Brain pericyte (primary cell): ENCODE measurements at places on chromosomes 1 and 21.

DNA sequence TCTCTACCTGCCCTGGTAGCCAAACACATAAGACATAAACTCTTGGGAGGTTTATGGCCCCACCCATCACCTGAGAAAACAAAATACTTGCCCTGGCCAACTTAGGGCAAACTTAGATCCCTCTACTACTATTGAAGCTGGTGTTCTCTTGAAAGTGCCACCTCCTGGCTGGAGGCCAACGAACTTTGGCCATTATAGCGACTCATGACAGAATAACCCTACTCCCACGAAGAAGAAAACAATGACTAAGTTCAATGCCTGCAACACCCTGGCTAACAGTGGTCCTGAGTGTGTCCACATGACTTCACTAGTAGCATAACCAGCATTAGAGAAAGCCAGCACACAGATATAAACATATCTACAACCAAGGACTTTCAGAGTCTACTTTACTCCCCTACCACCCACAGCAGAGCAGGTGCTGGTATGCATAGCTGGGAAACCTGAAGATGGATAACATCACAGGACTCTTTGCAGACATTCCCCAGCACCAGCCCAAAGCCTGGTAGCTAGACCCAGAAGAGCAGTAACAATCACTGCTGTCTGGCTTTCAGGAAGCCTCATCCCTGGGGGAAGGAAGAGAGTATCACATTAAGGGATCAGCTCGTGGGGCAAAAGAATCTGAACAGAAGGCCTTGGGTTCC lies 81.0 kb downstream of the SLC30A10 start:
- no peak for DNase-seq

DNA sequence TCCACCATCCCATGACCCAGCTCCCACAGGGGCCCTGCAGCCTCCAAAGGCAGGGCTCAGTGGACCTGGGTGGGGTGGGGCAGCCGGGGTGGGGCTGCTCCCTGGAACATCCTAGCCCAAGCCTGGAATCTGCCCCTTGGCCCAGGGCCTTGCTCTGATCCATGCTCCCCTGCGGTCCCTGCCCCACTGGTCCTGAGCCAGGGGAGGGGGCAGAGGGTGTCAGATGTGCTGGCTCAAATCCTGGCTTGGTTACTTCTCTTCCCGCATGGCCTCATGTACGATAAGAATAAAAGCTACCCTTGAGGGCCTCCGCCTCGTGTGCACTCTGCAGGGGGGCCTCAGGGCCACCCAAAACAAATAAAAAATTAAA lies 819 bp downstream of the SLC25A34 start:
- no peak for DNase-seq

GRCh38 chr1:219781491-219781890 lies 146.9 kb downstream of the SLC30A10 start:
- DNase-seq = no peak

GRCh38 chr21:41183575-41183974 lies 15.6 kb downstream of the BACE2 start:
- DNase-seq = no peak
